ENCODE measurements at places on chromosomes 6 and 20.

GRCh38 chr6:142902636-142903053 lies 42.3 kb downstream of the HIVEP2 start:
- DNase-seq: no peak

DNA sequence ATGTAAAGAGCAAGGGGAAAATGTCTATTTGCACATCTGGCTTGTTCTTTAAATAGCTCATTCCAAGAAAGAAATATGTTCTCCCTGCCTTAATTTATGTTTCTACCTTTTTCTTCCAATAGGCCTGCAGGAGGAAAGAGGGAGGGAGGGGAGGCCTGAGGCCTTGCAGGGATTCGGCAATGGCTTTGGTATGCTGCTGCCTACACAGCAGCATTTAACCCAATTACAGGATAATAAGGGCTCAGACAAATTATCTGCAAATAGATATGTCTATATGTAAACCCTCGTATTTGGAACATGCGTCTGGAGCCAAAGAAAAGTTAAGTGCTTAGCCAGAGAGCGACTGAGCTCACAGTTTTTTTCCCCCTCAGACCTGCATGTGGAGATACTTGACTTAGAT lies 277.2 kb downstream of the CDC5L start:
- DNase-seq: peak; percentile 43

DNA sequence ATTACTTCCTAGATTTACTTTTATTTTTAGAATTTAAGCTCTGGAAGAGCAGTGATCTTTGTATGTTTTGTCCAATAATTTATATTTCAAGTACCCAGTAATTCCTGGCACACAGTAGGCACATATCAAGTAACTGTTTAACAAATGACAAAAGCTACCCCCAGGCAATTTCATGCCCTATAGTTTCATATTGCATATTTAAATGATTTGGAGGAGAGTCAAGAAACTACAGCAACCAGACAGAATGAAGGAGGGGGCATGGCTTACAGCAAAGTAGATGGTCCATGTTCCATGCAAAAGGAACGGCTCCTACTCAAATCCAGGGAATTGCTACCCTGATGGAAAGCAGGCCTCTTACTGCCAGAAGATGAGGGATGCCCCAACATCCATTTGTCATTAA lies 113.5 kb downstream of the ARHGAP18 start:
- DNase-seq: no peak

- peak; percentile 74 for DNase-seq
These were observed 849 bp downstream of the GSTA4 start for GRCh38 chr6:52994031-52994838.

DNA sequence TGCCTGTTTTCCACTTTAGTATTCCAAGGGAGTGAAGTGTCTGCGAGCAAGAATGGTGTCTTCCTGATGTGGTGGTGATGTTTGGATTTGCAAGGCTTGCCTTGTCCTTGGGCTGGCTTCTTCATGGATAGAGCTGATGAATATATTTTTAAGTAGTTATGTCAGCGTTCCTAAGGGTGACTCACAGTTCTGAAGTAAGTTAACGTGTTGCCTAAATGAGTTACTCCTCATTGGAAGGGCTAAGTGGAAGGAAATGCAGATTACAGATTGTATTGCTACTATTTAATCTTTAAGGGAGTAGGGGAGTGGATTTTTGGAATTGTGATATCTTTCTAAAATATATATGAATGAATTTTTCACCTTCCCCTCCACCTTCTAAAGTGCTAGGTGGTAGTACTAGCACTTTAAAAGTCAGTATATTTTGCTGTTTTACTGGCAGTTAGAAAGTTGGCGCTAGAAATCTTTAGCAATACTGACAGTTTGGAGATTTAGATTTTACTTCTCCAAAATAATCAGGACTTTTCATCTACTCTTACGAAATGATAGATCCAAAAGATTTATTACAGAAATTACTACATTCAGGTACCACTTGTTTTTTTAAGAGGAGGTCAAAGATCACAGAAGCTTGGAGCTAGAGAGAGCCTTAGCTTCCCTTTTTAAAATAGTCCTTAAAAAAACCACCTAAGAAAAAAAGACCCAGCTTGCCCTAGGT lies 197.4 kb downstream of the JARID2 start:
- DNase-seq: no peak

- no peak for DNase-seq
These were observed 10.7 kb downstream of the HMGN3 start for GRCh38 chr6:79223611-79224404.

DNA sequence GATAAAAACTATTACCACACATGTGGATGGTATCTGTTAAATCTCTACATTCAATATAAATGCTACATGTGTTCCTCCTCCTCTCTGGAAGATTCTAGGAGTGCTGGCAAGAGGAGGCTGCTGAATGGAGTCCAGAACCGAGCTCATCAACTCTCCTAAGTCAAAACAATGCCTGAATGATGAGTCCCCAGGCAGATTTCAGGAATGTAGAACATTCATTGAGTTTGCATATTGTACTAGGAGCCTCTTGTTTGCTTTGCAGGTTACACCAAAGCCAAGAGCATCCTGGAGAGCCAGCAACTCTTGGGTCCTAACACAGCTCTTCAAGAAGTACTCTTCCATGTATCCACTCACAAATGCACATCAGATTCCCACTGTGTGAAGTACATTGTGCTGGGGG lies 117.6 kb upstream of the UST start:
- peak; percentile 88 for DNase-seq

DNA sequence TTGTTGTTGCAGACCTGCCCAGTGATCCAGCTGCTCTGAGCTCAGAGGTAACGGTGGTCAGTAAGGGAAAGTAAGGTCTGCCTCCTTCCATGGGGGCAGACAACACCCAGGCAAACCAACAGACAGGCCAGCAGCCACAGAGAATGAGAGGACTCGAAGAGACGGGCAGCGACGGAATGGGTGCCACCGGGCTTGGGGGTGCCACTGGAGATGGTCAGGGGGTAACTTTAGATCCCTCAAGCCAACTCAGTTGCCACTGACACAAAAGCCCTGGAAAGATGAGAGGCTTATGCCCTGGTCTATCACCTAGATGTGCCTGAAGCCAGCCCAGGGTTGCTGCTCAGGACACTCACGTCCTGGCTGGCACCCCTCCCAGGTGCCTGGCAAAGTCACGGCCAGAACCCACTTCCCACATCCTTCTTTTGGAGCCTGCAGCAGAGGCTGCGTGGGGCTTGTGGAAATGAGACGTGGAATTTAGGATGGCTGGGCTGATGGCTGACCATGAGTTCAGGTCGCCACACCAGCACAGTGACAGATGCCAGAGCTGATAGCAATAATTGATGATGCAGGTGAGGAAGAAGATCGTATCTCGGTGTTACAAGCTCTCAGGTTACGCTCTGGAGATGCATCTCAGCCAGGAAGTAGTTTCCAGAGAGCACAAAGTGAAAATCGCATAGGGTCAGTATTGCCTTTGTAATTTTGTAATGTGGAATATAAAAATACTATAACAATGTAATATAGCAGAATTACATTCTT lies 209.1 kb downstream of the SYNDIG1 start:
- no peak for DNase-seq

- no peak for DNase-seq
These were observed 50.8 kb upstream of the SGK1 start for GRCh38 chr6:134368670-134369069.

DNA sequence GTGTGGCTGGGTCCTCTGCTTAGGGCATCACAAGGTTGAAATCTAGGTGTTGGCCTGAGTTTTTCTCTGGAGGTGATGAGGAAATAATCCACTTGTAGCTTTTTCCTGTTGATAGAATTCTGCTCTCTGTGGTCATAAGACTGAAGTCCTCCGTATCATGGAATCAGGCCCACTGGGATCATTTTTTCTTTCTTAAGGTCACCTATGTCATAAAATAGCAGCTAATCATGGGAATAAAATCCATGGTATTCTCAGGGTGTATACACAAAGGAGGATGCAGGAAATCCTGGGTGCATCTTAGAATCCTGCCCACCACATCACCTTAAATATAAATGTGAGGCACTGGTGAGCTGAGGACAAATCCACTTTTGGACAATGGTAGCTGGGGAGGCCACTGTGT lies 72.7 kb downstream of the PRDM1 start:
- DNase-seq: no peak

- DNase-seq: no peak
These were observed 193.6 kb downstream of the EDN1 start for GRCh38 chr6:12483712-12484111.

- no peak for DNase-seq
These were observed 137.5 kb downstream of the ZFP64 start for GRCh38 chr20:52054123-52054522.

- DNase-seq: peak; percentile 45
These were observed 32.5 kb downstream of the PRR18 start for GRCh38 chr6:166275714-166276166.

DNA sequence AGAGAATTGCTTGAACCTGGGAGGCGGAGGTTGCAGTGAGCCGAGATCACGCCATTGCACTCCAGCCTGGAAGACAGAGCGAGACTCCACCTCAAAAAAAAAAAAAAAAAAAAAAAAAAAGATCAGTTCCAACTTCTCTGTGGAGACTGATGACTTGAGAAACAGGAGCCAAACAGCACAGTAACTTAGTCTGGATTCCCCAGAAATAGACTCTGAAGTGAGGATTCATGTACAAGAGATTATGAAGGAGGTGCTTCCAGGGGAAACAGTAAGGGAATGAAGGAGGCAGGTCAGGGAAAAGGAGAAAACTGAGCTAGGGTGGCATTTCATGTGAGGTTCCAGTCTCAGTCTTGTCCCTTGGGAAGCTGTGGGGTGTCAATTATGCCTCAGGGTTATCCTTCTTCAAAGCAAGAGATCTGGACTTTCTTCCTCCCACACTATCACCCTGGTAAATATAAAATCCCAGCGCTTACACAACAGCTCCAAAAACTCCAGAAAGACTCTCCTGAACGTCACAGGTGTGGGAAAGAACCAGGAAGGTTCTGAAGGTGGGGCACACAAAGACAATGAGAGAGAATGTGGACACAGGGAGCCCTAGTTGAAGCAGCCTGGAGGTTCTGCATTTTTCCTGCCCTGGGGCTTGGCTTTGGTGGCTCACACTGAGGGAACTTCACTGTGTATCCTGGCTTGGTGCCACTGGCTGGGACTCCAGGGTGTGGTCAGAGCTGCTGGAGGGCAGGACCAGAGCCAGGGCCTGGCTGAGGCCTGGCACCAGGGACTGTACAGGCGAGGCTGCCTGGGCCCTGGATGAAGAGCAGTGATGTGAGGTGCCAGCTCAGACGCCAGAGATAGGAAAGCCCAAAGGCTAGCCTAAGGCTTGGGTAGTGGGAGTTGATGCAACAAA lies 46.8 kb downstream of the PCNA start:
- peak; percentile 41 for DNase-seq

DNA sequence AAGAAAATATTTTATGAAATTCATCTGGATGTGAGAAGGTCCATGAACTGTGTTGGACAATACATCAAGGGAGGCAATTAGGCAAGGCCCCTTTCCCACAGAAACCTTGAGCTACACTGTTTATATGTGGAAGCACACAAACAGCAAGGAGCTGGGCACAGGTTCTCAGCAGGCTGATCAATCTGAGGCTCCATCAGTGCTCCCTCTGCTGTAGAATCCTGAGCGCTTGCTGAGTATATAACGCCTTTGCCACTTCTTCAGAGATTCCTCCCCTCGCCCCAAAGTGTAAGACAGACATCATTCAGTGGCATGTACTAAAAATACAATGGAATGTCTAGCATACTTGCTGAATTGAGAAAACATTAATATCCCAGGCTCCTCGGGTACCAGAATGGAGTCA lies 146.9 kb downstream of the PRKN start:
- DNase-seq: no peak

DNA sequence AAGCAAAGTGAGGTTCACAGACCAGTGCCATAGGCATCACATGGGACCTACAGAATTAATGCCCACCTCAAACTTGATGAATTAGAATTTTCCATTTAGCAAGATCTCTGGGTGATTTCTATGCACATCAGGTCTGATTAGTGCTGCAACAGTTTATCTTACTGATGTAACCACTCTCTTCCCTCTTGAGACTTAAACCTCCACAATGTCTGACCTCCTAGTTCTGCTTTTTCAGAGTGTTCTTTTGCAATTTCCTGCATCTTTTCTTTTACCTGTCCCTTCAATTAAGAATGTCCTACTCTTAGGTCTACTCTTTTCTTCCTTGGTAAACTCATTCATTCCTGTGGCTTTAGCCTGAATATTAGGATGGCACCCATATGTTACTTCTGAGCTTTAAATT lies 615.3 kb downstream of the TFAP2A start:
- no peak for DNase-seq

Data from muscle of arm (tissue), 14 donors.